Parietal lobe (tissue), 2 donors: ENCODE measurements at places on chromosomes 2 and 18. TPM values are rescaled to one million over a fixed set of nuclear protein-coding genes. Genes with fewer than 3 reads are reported as not detected.

Gene PLB1
- 4.4 TPM for total RNA-seq

Gene CHRNG
- total RNA-seq: not detected

Gene TMEM17
- 1.9 TPM for total RNA-seq

Gene SRSF7
- total RNA-seq: 122 TPM

Gene KIAA2012
- total RNA-seq: 1.9 TPM

Gene TSPYL6
- 0.31 TPM for total RNA-seq

Gene CLEC4F
- total RNA-seq: not detected

Gene SRD5A2
- not detected for total RNA-seq

Gene PLGLB1
- total RNA-seq: 44.1 TPM

Gene ANKRD36
- 500 TPM for total RNA-seq

Gene EHD3
- 10.3 TPM for total RNA-seq

Gene ANKRD23
- total RNA-seq: 10.6 TPM

Gene ASIC4
- 4.1 TPM for total RNA-seq

Gene NTSR2
- total RNA-seq: not detected

Gene FN1
- 128 TPM for total RNA-seq

Gene CD207
- not detected for total RNA-seq

Gene LHCGR
- total RNA-seq: not detected

Gene PLCD4
- 2.2 TPM for total RNA-seq

Gene MRO
- total RNA-seq: 0.31 TPM

Gene FOXD4L1
- 0.63 TPM for total RNA-seq

Gene APCDD1
- total RNA-seq: 18.8 TPM

Gene ACMSD
- not detected for total RNA-seq

Gene SIX3
- 0.31 TPM for total RNA-seq

Gene SP140
- 1.9 TPM for total RNA-seq
